ENCODE measurements at places on chromosomes 11 and 22.

GRCh38 chr11:122823564-122823963 lies 14.7 kb upstream of the CRTAM start:
- DNase-seq: no peak

DNA sequence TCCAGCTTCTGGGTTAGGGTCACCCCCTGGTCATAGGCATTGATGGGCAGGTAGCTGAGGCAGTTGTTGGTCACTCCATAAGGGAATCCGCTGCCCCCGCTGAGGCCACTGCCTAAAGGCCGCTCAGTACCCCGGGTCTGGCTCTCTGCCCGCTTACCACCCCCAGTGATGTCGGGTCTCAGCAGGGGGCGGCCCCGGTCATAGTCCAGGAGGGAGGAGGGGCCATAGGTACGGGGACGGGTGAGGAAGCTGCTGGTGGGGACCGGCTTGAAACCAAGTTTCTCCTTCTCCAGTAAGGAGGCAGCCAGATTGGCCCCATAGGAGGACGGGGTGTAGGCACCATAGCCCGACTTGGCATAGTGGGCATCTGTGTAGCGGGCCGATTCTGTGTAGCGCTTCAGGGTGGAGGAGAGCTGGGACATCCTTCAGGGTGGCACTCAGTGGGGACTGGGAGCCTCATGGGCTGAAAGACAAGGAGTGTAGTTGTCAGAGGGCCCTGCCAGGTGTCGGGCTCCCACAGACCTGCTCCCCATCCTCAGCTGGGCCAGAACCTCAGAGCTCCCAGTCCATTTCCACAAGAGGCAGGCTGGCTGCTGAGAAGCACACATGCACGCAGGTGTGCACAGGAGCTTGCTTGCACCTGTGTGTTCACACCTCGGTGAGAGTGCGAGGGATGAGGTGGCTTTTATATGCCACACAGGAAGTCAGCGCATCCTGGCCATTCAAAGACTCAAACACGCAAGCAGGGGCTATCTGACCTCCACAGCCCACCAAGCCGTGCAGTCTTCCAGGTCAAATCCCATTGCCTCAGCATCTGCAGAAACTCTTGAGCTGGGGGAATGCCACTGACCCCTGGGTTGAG lies 8.2 kb downstream of the USP2 start:
- DNase-seq: no peak

DNA sequence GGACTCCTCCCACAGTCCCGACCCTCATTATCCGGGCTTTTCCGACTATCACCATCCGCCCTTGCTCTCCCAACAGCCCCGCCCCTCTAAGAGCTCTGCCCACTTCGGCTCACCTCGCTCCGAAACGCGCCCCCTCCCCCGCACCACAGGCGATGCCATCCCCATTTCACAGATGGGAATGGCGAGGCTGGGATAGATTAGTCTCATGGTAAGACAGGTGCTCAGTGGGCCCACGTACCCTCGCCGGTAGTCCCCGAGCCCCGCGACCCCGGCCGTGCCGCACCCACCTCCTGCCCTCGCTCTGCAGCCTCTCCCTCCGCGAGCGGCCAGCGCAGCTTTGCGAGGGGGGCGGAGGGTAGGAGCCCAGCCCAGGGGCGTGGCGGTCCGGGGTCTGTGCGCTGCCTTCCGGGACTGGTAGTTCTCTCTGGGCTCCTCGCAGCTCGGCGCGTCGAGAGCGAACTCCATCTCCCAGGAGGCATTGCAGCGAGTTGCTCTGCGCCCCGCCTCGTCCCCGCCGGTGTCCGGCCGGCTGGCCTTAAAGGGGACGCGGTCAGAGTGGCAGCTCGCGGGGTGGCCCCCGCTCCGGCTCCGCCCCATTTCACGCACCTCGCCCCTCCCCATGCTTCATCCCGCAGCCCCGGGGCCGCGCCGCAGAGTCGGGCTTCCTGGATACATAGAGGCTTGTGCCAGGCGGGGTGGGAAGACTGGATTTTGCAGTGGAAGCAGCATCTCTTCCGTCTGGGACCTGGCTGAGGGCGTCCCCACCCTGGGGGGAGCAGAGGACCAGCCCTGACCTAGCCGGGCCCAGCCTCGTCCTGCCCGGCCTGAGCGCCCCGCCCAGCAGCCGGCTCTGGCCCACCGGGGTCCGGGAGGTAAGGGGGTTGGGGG lies at the start of the genes KCTD21 and USP35:
TSS of gene KCTD21 (minus strand) at position 341 of the 888 bp plus-strand sequence. CDS start 14,072 bp downstream, outside the sequence.
TSS of gene USP35 (plus strand) at position 634 of the 888 bp plus-strand sequence. CDS start 7,327 bp downstream, outside the sequence.
- DNase-seq: peak; percentile 86

- peak; percentile 18 for DNase-seq
These were observed 10.4 kb upstream of the MRPL17 start for GRCh38 chr11:6693342-6694228.

DNA sequence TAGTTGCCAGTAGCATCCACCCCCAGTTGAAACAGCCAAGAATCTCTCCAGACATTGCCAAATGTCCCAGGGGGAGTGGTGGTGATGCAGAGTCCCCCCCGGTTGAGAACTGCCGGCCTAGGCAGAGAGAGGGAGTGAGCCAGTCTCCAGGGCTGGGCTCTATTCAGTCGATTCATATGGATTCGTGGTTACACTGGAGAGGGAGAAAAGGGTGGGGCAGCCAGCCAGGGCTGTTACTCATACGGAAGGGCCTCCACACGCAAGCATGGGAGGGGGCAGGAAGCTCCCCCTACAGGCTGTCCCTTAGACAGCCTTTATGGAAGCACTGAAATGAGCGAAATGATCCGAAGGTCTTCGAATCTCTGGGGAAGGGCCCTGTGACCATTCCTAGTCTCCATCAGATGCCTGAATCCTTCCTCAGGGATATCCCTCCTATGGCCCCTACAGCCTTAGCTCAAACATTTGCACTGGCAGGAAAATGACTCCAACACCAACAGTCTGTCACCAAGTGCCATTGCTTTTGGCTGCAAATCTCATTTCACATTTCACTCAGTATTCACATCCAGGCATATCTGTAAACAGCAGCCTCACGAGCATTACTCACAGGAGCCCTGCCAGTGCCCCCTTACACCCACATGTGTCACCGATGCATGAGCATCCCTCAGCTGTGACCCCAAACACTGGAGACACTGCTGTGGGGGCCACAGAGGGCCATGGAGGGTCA lies 18.4 kb upstream of the TLCD5 start:
- DNase-seq: no peak

DNA sequence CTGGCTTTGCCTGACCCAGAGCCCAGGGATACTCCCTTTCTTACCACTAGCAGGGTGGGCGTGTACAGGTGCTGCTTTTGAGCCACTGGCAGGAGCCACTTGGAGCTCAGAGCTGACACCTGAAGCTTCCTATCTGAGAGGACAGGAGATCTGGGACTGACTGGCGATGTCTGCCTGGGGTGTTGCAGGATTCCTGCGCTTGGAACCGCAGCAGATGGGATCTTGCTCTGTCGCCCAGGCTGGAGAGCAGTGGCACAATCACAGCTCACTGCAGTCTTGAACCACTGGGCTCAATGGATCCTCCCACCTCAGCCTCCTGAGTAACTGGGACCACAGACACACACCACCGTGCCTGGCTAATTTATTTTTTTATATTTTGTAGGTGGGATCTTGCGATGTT lies 17.7 kb downstream of the GP1BB start:
- DNase-seq: no peak

DNA sequence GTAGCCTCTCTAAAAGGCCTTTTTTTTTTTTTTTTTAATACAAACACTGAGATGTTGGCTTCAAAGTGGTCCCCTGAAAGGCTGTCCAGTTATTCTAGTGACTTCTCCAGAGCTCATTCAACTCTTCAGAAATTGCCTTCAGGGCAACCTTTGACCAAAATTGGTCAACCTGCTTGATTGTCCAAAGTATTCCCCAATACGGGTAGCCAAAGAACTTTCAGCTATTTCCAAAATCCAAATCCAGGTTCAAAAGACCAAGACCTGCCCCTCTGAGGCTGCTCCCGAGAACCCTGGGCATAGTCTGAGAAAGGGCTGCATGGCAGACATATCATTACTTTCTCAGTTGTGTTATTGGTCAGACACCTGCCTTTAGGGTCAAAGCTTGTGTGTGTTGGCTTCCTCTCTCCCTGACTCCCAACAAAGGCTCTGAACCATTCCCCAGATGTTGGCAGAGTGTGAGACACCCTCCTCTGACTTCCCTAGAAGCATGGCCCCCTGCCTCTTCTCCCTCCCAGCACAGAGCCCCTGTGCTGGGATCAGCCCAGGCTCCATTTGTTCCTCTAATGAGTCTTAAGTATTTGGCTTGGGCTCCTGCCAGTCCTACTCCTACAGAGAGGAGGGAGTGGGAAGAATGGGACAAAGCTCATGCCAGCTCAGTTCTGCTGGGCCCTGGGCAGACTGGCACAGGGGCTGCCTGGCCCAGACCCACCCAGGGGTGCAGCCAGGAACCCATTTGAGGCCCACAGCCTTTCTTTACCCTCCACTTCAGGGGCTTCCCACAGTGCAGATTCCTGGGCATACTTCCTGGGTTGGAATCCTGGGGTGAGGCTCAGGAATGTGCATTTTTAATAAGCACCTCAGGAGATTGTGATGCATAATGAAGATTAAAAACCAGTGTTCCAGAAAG lies 30.3 kb downstream of the TNKS1BP1 start:
- no peak for DNase-seq

DNA sequence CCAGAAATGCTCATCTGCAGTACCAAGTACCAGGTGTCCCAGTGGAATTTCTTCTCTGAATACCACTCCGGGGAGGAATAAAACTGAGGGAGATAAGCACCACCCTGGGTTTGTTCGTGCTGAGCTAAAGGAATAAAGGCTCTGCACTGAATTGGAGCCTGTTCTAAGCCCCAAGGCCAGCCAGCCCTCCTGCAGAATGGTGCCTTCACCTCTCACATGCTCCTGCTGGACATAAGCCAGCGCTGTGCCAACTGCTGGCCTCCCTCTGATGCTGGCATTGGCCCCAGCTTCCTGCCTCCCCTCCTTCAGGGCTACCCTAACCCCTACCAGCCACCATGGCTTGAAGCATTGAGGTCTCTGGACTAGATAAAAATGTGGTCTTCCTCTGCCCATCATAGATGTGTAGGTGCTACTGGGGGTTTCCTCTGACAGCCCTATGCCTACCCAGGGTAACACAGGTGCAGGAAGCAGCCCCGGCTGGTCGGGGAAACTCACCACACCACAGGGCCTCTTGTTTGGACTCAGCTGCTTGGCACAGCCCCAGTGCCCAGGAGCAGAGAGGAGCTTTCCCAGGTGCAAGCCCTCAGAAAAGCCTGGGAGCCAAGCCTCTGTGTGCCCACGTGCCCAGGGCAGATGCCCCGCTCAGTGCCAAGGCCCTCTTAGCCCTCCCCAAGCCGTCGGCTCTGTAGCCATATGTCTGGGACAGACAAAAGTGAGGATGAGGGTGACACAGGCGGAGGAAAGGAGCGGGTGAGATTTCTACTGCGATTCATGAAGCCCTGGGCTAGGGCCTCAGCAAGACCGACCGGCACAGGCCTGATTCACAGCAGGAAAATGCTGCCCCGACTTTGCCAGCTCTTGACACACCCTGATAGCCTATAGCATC lies 34.1 kb upstream of the JAM3 start:
- DNase-seq: no peak

DNA sequence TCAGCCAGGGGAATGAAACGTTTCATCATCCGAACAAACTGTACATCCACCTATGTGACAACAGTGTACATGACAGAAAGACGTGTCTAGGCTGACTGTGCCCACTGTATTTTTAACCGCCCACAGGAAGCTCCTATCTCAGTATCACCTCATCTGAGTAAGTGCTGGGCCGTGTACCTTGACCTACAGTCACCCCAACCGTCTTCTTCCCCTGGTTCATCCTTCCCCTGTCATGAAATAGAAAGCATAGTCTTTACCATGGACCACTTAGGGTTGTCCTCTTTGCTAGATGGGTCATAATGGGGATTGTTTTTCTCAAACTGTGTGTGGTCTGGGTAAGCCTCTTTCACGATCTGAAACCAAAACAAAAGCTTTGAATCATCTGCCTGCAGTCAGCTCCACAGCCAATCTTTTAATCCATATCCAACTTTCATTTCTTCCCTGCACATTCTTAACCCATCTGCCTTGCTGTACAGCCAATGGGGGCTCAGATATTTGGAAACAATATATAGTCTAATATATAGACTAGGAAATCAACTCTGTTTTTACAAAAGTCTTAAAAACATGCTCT lies 4.2 kb downstream of the THYN1 start:
- no peak for DNase-seq

DNA sequence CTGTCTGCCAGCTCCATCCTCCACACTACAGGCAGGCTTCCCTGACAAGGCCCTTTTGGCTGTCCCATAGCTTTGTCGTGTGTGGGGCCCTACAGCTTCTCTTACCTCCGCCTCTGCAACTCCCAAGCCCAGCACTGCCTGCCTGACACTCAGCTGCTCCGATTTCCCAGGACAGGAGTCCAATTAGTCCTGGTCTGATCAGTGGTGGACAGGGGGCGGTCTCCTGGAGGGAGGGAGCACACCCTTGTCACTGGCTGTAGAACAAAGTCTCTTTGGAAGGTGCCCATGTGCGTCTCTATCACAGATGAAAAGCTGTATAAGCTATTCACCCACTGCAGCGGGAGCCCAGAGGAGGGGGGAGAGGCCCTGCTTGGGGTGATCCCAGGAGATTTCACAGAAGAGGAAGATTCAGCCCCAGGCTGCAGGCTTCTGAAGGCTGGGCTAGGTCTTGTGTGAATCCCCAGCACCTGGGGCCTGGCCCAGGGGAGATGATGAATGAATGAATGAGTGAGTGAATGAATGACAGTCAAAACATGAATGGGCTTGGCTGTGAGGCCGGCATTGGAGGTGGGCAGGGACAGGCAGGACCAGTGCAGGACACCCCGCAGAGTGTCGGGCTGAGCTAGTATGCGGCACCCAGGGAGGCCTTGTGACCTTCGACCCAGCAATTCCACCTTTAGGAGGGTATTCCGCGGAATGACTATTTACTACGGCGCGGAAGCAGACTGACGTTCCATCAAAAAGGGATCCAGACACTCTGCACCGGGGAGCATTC lies 142.4 kb downstream of the CACNA1I start:
- DNase-seq: no peak

DNA sequence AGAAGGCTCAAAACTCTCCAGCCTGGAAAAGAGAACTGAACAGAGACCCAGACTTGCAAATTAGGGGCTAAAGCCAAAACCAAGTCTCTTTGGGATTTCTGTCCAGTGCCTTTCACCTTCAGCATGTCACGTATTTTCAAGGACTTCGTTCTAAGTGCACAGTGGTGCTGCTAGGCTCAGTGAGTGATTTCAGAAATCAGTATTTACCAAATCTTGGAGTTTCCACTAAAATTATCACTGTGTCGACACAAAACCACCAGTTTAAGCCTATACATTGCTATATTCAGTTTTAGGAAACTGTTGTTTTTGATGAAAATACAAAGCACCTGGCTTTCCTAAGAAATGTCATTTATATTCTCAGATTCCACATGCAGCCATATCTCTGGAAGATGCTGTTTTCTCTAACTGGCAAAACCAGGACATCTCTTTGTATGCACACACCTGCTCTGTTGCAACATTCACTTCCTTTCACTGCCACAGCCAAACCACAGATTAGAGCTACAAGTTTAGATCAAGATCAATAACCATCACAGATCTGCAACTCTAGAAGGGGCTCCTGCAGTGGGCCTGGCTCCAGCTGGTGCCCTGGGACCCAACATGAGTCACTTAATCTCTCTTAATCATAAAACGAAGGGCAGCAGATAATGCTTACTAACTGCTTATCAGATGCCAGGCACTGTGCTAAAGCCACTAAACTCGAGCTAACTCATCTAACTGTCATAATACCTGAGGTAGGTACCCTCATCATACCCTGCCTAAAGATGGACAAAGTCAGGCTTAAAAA lies 22.3 kb downstream of the SMCO4 start:
- DNase-seq: no peak

All from effector memory CD8-positive, alpha-beta T cell (primary cell).